ENCODE measurements at places on chromosomes 2 and 18.

DNA sequence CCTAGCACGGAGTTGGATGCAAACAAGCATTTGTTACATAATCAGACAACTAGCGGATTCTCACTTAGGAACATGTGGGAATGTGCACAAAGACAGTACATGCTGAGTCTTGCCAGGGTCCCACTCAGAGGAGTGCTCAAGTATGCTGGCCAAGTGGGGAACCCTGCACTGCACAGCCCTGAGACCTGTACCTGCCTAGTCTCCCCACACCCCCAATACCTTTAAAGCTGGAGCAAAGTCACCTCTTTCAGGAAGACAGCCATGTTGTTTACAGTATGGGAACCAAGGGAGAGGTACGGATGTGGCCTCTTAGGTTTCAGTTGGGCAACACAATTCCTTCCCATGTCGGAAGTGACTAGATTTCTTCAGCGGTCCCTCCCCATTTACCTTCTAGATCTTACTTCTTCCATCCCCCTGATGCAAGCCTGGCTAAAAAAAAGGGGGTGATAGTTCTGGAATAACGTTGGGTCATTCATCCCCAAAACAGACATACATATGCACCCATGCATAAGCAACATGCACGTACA, 10.7 kb downstream of the CXCR1 start:
- DNase-seq = no peak

DNA sequence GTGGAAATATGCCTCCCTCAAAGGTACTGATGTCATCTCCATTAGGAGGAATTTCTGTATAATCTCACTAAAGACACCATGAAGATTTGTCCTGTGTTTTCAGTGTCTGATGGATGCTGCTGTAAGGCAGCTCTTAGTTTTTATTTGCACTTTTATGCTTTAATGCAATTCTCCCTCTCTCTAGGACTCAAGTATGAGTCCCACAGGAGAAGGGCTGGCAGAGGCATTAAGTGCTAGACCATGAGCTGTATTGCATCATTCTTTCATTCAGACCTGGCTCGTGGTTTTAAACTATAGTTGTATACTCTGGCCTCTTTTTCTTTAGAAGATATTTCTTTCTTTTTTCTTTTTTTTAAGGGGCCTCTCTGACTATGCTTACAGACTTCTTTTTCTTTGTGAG, 805.6 kb downstream of the DPP10 start:
- no peak for DNase-seq

DNA sequence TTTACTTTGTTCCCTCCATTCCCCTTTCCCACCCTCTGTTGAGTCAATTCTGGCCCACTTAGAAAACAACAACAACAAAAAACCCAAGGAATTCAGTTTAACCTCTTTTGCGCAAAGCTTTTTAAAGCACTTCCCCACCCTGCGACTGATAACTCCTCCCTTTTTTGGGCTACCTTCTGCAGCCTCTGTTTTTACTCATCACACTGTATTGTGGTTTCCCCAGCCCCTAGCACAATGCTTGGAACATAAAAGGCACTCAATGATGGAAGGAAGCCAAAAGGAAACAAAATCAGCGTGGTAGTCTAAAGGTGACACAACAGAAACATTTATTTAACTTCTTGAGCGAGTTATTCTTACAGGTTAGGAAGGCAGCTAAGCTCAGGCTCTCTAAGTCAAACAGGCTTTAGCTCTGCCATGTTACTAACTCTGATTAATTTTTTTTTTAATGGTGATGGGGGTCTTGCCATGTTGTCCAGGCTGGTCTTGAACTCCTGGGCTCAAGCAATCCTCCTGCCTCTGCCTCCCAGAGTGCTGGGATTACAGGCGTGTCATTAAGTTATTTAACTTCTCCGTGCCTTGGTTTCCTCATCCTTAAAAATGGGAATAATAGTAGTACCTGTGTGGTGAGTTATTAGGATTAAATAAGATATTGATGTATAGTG, 1.3 kb downstream of the CEP68 start:
- DNase-seq = no peak

DNA sequence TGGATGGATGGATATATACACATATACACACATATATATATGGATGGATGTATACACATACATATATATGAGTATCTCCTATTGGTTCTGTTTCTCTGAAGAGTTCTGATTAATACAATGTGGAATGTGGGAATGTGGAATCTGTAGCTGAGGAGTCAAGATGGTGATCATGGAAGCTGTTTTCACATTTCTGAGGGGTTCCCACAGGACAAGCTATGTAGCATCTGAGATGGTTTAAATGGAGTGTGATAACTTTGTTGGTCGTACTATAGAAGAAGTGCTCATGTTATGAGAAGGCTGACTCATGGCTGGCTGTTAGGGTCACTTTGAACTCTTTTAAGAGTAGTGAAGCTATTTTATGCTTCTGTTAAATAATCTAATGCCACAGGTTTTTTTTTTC, 279.7 kb downstream of the MEIS1 start:
- no peak for DNase-seq

DNA sequence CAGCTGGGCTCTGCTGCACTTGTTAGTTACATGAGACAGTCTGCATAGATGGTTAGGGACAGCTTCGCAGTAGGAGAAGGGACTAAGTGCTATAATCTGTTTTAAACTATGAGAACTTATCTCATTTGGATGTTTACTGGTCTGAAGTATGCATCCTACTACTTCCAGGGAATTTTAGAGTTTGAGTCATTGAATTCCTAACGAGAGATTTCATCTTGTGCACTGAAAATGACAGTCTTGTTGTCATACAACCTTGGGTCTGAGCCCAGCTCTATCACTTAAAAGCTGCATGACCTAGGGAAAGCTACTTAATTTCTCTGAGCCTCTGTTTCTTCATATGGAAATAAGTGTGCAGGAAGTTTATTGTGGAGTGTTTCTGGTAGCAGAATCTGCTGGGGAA, 78.4 kb downstream of the TRIM43 start:
- no peak for DNase-seq

DNA sequence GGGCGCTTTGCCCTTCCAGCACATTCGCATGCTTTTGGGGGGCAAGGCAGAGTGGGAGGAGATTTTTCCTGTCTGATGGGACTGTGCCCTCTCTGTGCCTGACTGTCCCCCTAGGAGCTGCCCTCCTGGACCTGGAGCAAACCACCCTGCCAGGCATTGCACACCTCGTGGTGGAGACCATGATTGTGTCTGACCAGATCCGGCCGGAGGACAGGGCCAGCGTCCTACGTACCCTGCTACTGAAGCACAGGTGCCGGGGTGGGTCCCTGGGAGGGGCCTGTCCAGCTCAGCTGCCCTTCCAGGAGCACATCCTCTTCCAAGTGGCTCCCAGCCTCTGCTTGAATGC, 5.3 kb downstream of the SLC4A3 start:
- no peak for DNase-seq

- no peak for DNase-seq
Observed at GRCh38 chr18:76461692-76462325, 33.2 kb downstream of the ZNF516 start.

DNA sequence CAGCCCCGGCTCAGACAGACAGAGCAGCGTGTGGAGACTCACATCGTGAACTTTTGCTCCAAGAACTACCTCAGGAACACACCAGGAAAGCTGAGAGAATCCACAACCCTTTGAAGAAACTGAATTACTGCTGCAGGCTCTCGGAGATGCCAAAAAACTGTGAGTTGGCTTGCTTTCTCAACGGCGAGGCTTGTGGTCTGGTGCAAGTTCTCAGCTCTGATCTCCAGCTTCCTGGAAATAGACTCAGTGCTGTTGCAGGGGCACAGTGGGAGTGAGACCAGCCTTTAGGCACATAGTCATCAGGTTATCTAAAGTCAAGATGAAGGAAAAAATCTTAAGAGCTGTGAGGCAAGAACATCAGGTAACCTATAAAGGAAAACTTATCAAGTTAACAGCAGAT, 273.7 kb upstream of the LRATD1 start:
- DNase-seq = no peak

DNA sequence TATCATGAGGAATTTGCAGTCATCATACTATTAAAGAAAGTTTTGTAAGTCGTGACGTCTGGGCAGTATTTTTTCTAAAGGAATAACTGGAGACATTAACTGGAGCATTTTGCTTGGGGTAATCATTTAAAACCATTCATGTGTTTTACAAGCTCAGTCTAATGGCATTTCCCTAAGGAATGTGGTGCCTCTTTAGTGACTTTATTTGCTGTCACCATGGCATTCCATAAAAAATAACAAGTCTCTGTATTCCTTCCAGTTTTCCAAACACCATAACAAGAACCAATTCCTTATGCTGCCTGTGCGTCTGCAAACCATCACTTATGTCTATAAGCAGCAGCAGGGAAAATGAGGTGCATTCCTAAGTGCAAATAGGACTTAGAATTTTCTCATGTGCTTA, 82.8 kb downstream of the EPB41L3 start:
- no peak for DNase-seq

DNA sequence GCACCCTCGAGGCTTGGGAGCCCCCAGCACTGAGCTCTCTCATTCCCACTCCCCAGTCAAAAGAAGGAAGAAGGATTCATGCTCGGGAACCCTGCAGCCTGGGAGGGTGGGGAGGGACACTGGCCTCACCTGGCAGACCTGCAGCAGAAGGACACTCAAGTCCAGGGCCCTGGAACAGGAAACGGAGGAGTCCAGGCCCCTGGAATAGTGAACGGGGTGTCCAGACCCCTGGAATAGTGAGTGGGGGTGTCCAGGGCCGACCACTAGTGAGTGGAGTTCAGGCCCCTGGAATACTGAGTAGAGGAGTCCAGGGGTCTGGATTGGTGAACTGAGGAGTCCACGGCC, 292.5 kb downstream of the NDUFA10 start:
- no peak for DNase-seq

DNA sequence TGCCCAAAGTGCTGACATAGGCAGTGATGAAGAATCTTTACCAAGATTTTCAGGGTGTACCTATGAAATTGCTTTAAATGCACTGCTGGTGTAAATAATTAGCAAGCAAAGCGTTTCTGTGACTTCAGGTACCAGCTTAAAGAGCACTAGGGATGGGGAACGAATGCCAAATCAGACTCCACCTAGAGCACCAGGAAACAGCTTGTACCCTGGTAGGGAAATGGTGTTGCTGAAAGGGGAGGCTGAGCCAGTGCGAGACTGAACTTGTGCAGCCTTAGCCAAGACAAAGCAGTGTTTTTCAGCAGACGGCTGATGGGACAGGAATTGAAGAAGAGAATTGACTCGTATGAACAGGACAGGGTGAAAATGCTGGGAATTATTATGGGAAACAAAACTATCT, 65.6 kb downstream of the TWSG1 start:
- no peak for DNase-seq

Data from esophagus squamous epithelium (tissue), 5 donors.